Stimulated activated naive CD4-positive, alpha-beta T cell (primary cell): ENCODE measurements at places on chromosomes 12 and 14.

DNA sequence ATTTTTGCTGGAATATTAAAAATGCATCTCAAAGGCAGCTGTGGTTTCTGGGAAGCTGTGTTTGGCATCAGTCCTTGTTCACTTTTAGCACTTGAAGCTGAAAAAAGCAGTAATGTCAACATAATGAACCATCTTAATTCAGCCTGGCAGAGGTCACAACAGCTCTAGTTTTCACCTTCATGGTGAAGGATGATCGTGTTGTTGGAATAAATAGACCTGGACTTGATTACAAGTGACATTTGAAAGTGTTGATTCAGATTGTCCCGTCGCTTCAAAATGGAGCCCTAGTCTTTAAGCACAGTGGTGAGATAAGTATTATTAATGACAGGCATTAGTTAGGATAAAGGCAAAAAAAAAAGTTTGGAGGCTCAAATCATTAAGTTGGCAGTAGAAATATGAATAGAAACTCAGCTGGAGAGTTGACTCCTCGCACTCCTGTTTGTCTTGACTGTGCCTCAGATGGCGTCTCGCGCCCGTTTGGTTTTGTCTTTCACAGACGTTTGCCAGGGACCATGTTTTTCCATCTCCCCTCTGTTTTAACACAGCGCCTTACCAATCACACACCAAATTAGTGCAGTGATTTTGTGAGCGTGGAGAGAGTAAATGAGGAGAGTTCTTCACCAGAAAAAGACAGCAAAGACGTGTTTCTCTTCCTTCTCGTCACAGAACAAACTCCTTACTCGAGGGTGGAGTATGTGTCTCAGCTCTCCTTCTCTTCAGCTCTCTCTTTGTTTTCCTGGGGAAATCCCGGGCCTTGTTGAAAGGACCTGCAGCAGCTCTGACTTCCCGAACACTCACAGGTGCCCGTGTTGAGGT, 53.4 kb upstream of the MMP17 start:
- DNase-seq: no peak

GRCh38 chr14:97380539-97380941, 583.4 kb downstream of the VRK1 start:
- no peak for DNase-seq

DNA sequence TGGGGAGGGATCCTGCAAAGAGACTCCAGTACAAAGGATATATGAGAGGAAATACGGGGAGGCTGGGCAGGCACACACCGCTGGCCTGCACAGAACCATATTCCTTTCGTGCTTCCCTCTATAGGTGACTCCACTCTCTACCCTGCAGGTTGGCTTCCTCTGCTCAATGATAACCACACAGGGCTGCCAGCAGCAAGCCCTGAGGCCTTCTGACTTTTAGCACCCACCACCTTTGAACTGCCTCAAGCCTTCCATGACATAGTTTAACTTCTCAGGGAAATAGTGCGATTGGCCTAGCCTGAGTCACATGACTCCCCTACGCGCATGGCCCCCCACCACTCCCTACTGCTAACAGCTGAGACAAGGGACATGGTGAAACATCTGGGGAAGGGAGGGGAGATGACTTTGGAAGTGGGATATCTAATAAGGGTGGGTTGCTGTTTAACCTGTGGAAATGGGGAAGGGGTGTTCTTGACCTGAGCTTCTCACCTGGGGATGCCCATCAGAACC, 3.0 kb upstream of the FOXN3 start:
- DNase-seq: no peak

DNA sequence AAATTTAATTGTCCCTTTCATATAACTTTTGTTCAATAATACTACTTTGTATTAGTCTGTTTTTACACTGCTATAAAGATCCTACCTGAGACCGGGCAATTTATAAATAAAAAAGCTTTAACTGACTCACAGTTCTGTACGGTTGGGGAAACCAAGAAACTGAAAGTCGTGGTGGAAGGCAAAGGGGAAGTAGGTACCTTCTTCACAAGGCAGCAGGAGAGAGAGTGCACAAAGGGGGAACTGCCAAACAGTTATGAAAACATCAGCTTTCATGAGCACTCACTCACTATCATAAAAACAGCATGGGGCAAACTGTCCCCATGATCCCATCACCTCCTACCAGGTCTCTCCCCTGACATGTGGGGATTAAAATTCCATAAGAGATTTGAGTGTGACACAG, 1069.0 kb downstream of the FSCB start:
- no peak for DNase-seq
